ENCODE measurements at places on chromosomes 16 and 17. TPM values are rescaled to one million over a fixed set of nuclear protein-coding genes. Genes with fewer than 3 reads are reported as not detected.
A peak's percentile ranks its signal among the peaks of the same experiment; 100 is the strongest.

DNA sequence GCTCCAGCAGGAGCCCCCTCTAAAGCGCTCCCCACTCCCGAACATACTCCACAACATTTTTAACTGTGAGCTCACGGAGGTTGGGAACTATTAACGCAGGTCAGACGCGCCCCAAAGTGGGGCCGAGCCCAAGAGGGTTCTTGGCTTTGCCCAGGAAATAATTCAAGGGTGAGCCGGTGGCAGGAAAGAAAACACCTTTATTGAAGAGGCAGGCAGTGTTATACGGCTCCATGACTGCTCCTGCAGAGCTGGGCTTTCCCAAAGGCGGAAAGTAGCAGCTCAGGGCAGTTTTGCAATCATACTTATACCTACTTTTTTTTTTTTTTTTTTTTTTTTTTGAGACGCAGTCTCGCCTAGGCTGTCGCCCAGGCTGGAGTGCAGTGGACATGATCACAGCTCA is 6.2 kb downstream of the ADCY9 start:
- no peak overlapping the region for H3K4me3 ChIP-seq
- H3K27ac ChIP-seq, result no peak overlapping the region
- H3K27me3 ChIP-seq, result no peaks in the 10 kb centered on the region
- H3K36me3 ChIP-seq, result peaks cover 25% of the 10 kb centered on the region
- H3K4me1 ChIP-seq, result peaks cover 44% of the 10 kb centered on the region

GRCh38 chr16:75362846-75363245 is 70.5 kb downstream of the CFDP1 start:
- H3K27me3 ChIP-seq, result no peaks in the 10 kb centered on the region
- H3K4me1 ChIP-seq, result no peaks in the 10 kb centered on the region
- H3K36me3 ChIP-seq, result no peaks in the 10 kb centered on the region
- H3K27ac ChIP-seq, result no peak overlapping the region

DNA sequence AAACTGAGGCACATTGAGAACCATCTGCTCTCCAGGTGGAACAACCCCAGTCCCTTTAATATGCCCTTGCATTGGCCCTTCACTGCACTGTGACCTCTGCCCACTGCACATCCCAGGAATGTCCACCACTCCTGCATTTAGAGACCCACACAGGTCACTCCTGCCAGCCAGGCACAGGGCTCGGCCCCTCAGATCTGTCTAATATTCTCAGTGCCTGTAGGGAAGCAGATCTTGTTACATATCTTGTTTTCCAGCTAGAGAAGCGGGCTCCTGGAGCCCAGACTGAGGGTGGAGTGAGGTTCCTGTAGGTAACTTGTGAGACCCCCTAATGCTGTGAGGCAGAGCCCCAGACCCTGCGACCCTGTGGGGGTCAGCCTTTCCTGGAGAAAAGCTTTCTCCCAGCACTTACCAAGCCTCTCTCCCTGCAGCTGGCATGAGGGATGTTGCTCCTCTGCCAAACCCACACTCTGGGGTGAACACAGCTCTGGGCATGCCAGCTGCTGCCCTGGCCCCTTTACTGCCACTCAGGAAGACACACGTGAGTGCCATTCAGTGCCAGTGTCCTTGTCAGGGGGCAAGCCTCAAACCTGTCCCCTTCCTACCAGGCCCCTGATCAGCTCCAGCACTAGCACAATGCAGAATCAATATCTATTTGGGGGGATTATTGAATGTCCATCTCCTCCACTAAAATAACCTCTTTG is 40.3 kb upstream of the CRHR1 start:
- no peak for DNase-seq
- no peaks in the 10 kb centered on the region for H3K27me3 ChIP-seq
- H3K4me1 ChIP-seq, result peaks cover 9% of the 10 kb centered on the region
- H3K36me3 ChIP-seq, result no peaks in the 10 kb centered on the region

Gene NACA2
- total RNA-seq, result not detected

Gene ELP5
- total RNA-seq, result 47.7 TPM

Gene ZPBP2
- not detected for total RNA-seq

Gene NLRC5
- total RNA-seq, result 4.3 TPM

DNA sequence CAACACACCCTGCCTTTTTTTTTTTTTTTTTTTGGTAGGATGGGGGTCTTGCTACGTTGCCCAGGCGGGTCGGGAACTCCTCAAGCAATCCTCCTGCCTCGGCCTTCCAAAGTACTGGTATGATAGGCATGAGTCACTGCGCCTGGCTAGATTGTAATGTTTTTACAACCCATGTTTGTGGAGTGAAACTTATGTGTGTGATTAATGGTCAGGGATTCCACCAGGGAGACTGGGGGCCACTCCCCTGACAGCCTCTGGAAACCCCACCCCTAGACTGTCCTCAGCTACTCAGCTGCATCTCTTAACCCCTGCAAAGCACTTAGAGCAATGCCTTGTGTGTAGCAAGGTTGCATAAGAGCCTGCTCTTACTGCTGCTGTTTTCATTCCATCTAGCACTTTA is 220.5 kb downstream of the PARN start:
- no peaks in the 10 kb centered on the region for H3K4me1 ChIP-seq
- H3K27ac ChIP-seq, result no peak overlapping the region
- no peak overlapping the region for H3K4me3 ChIP-seq
- no peak for DNase-seq
- no peaks in the 10 kb centered on the region for H3K27me3 ChIP-seq

Gene SECTM1
- total RNA-seq, result 3.3 TPM

GRCh38 chr17:27540318-27541101 is 84.3 kb downstream of the KSR1 start:
- no peaks in the 10 kb centered on the region for H3K27me3 ChIP-seq
- peak overlapping the region; percentile 42 for H3K27ac ChIP-seq
- no peak for DNase-seq
- no peak overlapping the region for H3K4me3 ChIP-seq
- no peaks in the 10 kb centered on the region for H3K36me3 ChIP-seq
- H3K4me1 ChIP-seq, result peaks cover 34% of the 10 kb centered on the region

Gene CD300A
- total RNA-seq, result 8.4 TPM

GRCh38 chr17:19796457-19796856 is 48.4 kb upstream of the ALDH3A1 start:
- peaks cover 58% of the 10 kb centered on the region for H3K36me3 ChIP-seq
- no peak overlapping the region for H3K4me3 ChIP-seq
- H3K4me1 ChIP-seq, result no peaks in the 10 kb centered on the region
- no peaks in the 10 kb centered on the region for H3K27me3 ChIP-seq
- no peak for DNase-seq
- H3K27ac ChIP-seq, result no peak overlapping the region

DNA sequence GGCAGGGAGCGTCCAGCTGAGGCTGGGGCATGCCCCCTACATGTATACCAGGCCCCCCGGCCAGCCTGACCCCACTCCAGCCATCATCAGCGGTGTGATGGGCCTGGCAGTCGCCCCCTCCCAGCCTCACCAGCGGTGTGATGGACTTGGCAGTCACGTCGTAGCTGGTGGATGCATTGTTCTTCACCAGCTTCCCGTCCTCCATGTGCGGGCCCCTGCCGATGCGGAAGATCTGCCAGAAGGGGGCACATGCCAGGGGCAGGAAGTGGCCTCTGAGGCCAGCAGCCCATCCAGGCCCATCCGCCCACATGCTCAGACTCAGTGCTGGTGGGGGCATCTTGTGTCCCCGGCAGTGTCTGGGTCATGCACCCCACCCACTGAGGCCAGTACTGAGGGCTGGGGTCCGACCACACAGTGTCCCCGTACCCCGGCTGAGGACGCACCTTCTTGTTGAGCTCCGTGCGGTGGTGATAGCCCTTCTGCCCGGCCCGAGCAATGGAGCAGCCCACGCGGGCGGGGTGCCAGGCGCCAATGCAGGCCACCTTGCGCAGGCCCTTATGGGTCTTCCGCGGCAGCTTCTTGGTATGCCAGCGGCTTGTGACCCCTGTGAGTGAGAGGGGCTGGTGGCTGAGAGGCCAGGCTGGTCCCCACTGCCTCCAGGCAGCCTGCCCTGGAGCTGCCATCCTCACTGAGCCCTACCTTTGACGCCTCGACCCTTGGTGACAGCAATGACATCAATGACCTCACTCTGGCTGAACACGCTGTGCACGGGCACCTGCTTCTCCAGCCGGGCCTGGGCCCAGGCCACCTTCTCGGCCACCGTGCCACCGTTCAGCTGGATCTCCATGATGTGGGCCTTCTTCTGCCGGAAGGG is 3.7 kb upstream of the MSRB1 start:
- H3K27ac ChIP-seq, result no peak overlapping the region
- H3K4me3 ChIP-seq, result no peak overlapping the region
- H3K4me1 ChIP-seq, result peaks cover 18% of the 10 kb centered on the region
- H3K27me3 ChIP-seq, result no peaks in the 10 kb centered on the region
- H3K36me3 ChIP-seq, result peaks cover 3% of the 10 kb centered on the region
- no peak for DNase-seq

Gene TP53TG3D
- not detected for total RNA-seq

DNA sequence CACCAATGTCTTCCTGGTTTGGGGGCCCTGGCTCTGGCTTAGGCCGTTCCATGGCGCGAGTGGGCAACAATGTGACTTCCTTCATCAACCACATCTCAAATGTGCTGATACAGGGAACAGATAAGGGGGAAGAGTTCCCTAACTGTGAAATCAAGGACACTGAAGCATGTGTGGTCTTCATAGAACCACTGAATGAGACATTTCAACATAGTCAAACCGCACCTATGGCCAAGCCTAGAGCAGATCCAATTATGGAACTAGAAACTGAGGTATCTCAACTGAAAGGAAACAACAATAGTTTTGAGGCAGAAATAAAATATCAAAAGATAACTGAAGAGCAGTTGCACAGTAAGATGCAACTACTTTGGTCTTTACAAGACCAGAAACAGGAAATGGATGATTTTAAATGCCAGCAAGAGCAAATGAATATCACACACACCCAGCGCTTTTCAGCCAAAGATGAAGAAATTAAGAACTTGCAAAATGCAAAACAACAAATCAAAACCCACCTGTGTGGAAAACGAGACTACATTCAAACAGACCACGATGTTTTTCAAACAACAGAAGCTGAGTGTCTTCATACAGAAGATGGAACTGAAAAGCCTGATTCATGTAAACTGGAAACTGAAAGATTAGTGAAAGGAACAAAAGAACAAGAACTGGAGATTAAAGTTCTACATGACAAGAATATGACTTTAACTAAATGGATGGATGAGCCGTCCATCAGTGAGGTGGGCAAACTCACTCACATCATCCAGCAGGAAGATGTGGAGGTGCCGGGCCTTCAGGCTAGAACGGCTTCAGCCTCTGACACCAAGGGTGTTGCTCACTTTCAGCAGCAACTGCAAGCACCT is 18.1 kb upstream of the LCMT1 start:
- no peak for DNase-seq
- peaks cover 8% of the 10 kb centered on the region for H3K4me1 ChIP-seq
- no peaks in the 10 kb centered on the region for H3K27me3 ChIP-seq
- H3K27ac ChIP-seq, result no peak overlapping the region
- no peak overlapping the region for H3K4me3 ChIP-seq

DNA sequence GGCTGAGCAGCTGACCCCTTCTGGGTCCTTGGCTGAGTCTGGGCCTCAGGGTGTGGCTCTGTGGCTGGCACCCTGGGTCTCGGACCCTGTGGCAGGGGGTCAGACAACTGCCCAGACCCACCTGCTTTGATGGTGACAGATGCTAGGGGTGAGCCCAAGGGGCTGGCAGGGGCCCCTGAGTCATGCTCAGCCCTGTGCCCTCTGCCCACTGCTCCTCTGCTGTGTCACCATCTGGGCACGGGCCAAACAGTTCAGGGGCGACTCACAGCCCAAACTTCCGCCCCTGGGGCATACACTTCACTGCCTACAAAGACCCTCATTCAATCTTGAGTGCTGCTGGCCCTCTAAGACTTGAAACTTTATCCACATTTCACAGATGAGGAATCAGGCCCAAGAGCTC is 5.7 kb downstream of the ADGRG1 start:
- H3K4me3 ChIP-seq, result no peak overlapping the region
- H3K27me3 ChIP-seq, result no peaks in the 10 kb centered on the region
- H3K4me1 ChIP-seq, result peaks cover 100% of the 10 kb centered on the region
- DNase-seq, result no peak
- H3K36me3 ChIP-seq, result peaks cover 15% of the 10 kb centered on the region

DNA sequence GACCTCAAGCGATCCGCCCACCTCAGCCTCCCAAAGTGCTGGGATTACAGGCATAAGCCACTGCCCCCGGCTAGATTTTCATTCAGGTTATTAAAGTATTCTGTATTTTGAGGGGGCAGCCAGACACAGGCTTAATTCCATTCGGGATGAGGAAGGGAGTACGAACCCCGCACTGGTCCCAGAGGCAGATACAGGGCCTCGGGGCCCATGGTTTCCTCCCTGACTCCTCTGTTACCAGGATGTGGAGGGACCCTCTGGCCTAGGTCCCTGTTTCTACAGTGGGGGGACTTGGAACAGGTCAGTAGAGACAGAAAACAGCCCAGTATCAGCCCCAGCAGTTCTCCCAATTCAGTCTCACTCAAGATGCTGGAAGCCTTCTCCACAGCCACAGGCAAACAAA is 42.0 kb downstream of the PECAM1 start:
- no peak for DNase-seq
- no peaks in the 10 kb centered on the region for H3K36me3 ChIP-seq
- H3K4me1 ChIP-seq, result peaks cover 16% of the 10 kb centered on the region

Gene ALDH3A1
- 0.20 TPM for total RNA-seq

- H3K27ac ChIP-seq, result no peak overlapping the region
- no peaks in the 10 kb centered on the region for H3K4me1 ChIP-seq
- no peak for DNase-seq
- no peaks in the 10 kb centered on the region for H3K36me3 ChIP-seq
- H3K4me3 ChIP-seq, result no peak overlapping the region
- no peaks in the 10 kb centered on the region for H3K27me3 ChIP-seq
Observed at GRCh38 chr17:64196601-64197000, 66.5 kb downstream of the TEX2 start.

- peak; percentile 18 for DNase-seq
- H3K36me3 ChIP-seq, result no peaks in the 10 kb centered on the region
- no peaks in the 10 kb centered on the region for H3K27me3 ChIP-seq
- H3K4me1 ChIP-seq, result no peaks in the 10 kb centered on the region
- no peak overlapping the region for H3K27ac ChIP-seq
Observed at GRCh38 chr17:69335058-69335457, 8.1 kb upstream of the ABCA5 start.

Gene ELMO3
- 0.10 TPM for total RNA-seq

Gene CACNG4
- total RNA-seq, result 19.7 TPM

DNA sequence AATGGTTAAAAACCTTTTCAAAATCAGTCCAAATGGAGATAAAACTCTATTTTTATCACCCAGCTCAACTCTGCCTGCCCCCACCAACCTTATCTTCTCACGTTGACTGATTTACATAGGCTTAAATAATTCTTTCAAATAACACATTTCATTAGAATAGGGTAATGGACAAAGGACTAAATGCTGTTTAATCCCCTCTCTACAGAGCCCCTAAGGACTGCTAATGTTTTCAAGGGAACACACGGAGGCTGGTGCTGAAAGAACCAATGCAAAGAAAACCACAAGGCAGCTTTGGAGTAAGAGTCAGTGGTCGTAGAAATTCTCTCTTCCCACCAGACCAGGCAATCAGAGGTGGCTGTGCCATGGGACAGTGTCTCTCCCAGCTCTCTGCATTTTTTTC is 445.7 kb upstream of the MAF start:
- no peak overlapping the region for H3K4me3 ChIP-seq
- H3K27ac ChIP-seq, result no peak overlapping the region
- no peaks in the 10 kb centered on the region for H3K36me3 ChIP-seq

Gene CTRL
- total RNA-seq, result 0.89 TPM

- H3K27ac ChIP-seq, result no peak overlapping the region
- H3K4me3 ChIP-seq, result no peak overlapping the region
- no peak for DNase-seq
- H3K36me3 ChIP-seq, result no peaks in the 10 kb centered on the region
- H3K4me1 ChIP-seq, result peaks cover 7% of the 10 kb centered on the region
Observed at GRCh38 chr17:77770331-77771105, 188.0 kb upstream of the TNRC6C start.

Measured in spinal cord (tissue), 10 donors.